CD8-positive, alpha-beta T cell (primary cell): ENCODE measurements at places on chromosomes 13 and 19.
A peak's percentile ranks its signal among the peaks of the same experiment; 100 is the strongest.

GRCh38 chr13:25295228-25295627, 6.2 kb upstream of the NUP58 start:
- no peak for DNase-seq

- no peak for DNase-seq
Observed at GRCh38 chr13:51759240-51759639, 44.7 kb downstream of the DHRS12 start.

DNA sequence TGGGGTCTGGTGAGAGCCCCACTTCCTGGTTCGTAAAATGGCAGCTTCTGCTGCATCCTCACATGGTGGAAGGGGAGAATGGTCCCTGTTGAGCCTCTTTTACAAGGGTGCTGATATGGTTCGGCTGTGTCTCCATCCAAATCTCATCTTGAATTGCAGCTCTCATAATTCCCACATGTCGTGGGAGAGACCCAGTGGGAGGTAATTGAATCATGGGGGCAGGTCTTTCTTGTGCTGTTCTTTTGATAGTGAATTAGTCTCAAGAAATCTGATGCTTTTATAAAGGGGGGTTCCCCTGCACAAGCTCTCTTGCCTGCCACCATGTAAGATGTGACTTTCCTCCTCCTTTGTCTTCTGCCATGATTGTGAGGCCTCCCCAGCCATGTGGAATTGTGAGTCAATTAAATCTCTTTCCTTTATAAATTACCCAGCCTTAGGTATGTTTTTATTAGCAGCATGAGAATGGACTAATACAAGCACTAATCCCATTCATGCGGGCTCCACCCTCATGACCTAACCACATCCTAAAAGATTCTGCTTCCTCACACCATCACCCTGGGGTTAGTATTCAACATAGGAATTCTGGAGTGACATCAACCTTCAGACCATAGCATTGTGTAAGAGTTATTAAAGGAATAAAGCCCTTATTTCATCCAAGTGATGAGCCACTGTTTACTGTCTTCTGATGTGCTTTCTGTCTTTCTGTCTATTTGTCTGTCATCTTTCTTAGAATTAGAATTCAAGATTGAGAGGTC, 159.0 kb upstream of the IRS2 start:
- DNase-seq: no peak

DNA sequence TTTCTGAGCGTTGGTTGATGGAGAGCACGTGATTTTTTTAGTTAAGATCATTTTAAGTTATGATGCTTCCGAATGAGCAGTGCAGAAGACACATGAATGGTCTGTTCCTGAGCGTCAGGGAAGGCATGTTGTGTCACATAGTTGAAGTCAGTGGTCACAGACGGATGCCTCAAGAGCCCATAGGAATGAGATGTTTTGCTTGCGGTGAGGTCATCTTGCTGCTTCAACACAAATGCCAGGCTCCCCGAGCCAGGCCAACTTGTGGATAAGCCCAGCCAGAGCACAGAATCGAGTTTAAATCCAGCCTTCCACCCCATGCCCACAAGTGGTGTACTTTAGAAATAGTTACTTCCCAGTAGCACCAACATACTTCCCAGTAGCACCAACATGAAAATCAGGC, 5.4 kb downstream of the UPF3A start:
- DNase-seq: no peak

GRCh38 chr13:25973085-25973484, 78.7 kb downstream of the SHISA2 start:
- no peak for DNase-seq

DNA sequence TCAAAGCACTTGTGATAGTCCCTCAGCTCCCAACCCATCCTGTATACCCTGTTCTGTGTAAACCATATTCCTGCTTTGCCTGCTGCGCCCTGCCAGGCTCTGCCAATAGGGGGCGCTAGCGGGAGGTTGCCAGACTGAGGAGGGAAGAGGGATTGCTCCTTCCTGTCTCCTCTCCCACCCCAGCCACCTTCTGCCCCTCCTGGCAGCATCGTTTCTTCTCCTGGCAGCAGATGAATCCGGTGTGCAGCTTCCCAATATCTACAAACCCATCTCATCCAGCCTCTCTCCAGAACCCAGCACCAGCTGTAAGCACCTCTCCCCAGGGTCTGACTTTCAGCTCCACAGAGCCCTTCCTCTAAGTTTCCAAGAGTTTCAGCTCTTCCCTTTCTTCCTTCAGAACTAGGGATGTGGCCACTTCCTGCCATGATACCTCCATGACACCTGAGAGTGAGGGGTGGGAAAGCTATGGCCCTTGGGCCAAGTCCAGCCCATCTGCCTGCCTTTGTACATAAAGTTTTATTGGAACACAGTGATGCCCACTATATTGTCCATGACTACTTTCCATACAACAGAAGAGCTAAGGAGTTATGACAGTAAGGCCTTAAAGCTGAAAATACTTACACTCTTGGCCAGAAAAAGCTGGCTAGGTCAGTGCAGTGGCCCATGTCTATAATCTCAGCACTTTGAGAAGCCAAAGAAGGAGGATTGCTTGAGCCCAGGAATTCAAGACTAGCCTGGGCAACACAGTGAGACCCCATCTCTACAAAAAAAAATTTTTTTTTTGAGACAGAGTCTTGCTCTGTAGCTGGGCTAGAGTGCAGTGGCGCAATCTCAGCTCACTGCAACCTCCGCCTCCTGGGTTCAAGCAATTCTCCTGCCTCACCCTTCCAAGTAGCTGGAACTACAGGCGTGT, 34.5 kb upstream of the ATP1A3 start:
- no peak for DNase-seq

- no peak for DNase-seq
Observed at GRCh38 chr13:76921516-76921915, 26.8 kb upstream of the ACOD1 start.

GRCh38 chr19:29211562-29212355, 1.2 kb downstream of the UQCRFS1 start:
- no peak for DNase-seq

DNA sequence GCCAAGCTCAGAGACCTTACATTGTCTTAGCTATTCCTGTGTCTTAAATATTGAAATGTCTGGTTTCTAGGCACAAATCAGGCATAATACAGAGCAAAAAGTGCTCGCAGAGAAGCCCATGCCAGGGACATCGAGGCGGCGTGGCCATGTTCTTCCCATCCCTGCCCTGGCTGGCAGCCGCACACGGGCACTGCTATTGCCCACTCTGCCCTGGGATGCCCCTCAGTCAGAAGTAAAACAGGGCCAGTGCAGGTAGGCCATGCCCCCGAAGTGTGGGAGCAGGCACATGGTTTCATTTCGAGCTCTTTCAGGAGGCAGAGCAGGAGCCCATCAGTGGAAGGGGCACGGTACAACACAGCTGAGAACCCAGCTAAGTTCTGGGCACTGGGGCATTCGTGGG, 113.5 kb downstream of the COL4A1 start:
- DNase-seq: no peak

GRCh38 chr13:49869519-49869918, 66.6 kb downstream of the SPRYD7 start:
- no peak for DNase-seq

- no peak for DNase-seq
Observed at GRCh38 chr19:23999821-24000610, 85.3 kb downstream of the ZNF726 start.

DNA sequence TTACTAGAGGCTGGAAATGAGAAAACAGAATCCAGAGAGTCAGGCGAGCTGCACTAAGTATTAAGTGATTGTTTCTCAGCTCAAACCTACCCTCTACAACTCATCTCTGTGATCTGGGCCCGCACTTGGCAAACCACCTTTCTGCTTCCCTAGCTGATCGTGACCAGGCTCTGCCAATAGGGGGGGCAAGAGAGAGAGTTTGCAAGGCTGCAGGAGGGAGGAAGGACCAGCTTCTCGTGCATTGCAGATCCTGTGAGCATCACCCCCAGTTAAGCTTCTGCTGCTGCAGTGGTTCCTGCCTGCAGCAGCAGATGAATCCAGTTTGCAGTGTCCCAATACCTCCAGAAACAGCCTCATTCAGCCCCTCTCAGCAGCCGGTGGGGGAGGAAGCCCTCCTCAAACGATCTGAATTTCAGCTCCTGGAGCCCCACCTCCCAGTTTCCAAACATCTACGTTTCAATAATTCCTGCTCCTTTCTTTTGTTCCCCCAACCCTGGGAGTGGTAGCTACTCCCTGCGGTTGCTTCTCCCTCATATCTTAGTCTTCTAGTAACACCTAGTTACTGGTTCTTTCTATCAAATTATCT, 20.0 kb downstream of the XRCC1 start:
- DNase-seq: peak; percentile 78

- no peak for DNase-seq
Observed at GRCh38 chr19:51681286-51681941, 11.7 kb upstream of the SPACA6 start.

- no peak for DNase-seq
Observed at GRCh38 chr13:19179916-19180315, 1.7 kb downstream of the TUBA3C start.

GRCh38 chr19:16894080-16894479, 5.3 kb downstream of the F2RL3 start:
- DNase-seq: no peak

- no peak for DNase-seq
Observed at GRCh38 chr19:23436944-23437343, 41.7 kb upstream of the ZNF91 start.

GRCh38 chr19:55041627-55042343, 3.7 kb upstream of the GP6 start:
- no peak for DNase-seq

- DNase-seq: no peak
Observed at GRCh38 chr19:53007200-53007599, 6.5 kb upstream of the ERVV-1 start.

- DNase-seq: peak; percentile 54
Observed at GRCh38 chr19:18422530-18423191, 3.5 kb downstream of the SSBP4 start.

DNA sequence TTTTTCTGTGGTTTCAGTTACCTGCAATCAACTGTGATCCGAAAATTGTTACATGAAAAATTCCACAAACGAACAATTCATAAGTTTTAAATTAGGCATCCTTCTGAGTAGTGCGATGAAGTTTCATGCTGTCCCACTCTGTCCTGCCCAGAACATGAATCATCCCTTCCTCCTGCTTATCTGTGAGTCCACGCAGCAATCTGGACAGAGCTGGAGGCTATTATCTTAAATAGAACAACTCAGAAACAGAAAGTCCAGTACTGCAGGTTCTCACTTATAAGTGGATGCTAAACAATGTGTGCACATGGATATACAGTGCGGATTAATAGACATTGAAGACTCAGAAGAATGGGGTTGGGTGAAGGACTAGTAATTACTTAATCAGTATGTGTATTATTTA, 583.7 kb upstream of the SPRY2 start:
- no peak for DNase-seq

GRCh38 chr13:106407338-106407737, 128.1 kb downstream of the EFNB2 start:
- no peak for DNase-seq
